ENCODE measurements at places on chromosomes 5 and 9. TPM values are rescaled to one million over a fixed set of nuclear protein-coding genes. Genes with fewer than 3 reads are reported as not detected.

- DNase-seq: no peak
These were observed 15.4 kb upstream of the C5orf47 start for GRCh38 chr5:173973616-173973969.

GRCh38 chr5:91938441-91938840 lies 555.3 kb upstream of the ARRDC3 start:
- DNase-seq: no peak

- DNase-seq: no peak
These were observed 131.5 kb downstream of the PAM start for GRCh38 chr5:102886586-102886985.

DNA sequence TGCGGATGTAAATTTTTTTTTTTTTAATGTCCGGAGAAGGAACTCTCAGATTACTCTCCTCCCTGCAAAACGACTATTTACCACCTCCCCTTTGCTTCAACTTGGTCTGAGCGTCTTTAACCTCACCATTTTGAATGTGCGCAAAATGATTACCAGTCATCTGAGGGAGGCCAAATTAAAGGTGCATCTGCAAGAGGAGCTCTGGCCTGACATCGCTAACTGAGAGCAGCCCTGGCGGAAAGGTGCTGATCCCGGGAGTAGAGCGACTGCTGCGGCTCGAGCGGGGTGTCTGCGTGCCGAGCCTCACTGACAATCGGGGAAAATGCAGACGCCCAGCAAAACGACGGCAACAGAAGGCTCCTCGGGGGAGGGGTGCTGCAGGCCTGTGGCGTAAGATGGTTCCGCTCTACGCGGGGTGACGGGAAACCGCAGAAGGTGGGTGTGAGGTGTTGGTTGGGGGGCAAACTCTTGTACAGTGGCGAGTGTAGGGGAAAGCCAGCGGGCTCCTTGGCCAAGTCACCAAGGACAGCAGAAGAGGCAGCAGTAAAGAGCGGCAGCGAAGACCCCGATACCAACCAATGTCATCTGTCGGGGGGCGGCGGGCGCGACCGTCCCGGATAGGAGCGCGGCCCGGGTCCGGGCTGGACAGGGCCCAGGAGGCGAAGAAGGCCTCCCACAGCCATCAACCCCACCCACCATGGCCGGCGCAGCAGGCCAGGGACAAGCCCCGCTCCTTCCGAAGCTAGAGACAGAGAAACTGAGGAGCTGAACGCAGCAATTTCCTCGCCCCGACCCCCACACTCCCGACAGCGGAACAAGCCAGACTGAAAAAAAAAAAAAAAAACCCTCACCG lies 557 bp downstream of the PJA2 start:
- DNase-seq: peak; percentile 89

DNA sequence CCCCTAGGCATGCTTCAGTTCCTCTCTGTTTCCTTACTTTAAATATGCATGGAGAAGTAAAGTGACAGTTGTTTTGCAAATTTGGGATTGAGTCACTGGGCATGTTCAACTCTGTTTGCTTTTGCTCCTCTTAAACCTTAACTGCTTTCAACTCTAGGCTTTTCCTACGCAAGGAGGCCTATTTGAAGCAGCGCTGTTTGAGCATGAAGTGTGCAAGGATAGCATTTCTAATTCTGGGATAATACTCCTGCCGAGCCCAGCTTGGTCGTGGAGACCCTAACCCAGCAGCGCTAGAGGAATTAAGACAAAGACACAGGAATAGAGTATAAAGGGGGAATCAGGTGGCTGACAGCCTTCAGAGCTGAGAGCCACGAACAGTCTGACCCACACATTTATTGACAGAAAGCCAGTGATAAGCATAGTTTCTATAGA lies 803.4 kb upstream of the CDH10 start:
- no peak for DNase-seq

GRCh38 chr5:36199620-36200019 lies 42.1 kb downstream of the NADK2 start:
- no peak for DNase-seq

Gene CCL27
- total RNA-seq: not detected

Gene FOXD4L4
- not detected for total RNA-seq

Gene C9orf50
- total RNA-seq: not detected

Gene NPR3
- 11.4 TPM for total RNA-seq

Gene CBY3
- not detected for total RNA-seq

Gene NR4A3
- total RNA-seq: 1.1 TPM

Gene IL4
- total RNA-seq: not detected

Gene DDX4
- 0.33 TPM for total RNA-seq

Gene PCDHGA6
- 13.6 TPM for total RNA-seq

Gene DMRT2
- total RNA-seq: 0.36 TPM

Measured in sigmoid colon (tissue), 7 donors.